ENCODE measurements at places on chromosomes 5 and 9. TPM values are rescaled to one million over a fixed set of nuclear protein-coding genes. Genes with fewer than 3 reads are reported as not detected.

DNA sequence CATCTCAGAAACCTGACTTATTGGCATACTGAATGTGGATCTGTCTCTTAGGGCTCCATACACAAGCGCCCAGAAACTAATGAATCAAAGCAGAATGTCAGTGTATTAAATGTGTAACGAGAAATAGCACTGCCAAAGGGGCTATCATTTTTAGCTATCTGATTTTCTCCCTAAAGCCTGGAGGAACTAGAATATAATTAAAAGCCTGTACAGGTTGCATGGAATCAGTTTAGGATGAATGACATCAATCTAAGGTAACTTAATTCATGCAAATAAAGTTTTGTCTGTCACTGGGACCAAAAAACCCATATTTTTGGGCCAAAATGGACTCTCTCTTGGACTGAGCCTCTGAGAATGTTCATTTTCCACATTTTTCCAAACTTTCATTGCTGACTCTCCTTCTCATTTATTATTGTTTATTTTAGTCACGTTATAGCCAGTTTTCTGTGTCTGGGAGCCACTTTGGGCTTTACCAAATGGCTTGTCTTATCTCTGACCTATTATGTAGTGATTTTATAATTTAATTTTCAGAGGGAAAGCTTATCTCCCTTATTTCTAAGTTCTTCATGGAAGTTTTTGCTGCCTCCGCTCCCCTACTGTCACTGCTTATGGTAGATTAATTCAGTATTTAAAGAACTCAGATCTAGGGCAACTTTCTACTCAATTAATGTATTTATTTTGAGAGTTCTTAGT, 47.0 kb downstream of the PRR16 start:
- no peak for DNase-seq

DNA sequence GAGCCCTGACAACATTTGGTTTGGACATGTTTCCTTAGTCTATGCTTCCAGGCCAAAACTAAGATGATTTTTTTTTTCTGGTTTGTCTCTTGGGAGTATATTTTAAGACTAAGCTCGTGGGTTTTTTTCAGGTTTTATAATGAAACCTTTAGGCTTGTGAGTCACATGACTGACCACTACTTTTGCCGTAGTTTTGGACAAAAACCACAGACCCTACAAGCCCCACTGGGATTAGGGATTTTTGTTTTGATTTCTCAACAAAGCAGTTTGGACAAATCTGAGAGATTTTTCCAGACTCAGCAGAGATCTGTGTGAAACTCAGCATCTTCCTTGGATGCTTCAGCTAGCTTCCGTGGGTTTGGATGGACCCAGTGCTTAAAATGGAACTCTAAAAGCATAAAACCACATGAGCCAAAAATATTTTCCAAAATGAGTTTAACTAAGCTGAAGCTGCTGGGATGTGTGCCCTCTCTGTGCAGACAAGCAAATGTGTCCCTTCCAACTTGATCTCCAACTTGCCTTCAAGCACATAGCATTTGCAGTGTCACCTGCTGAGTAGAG, 70.3 kb upstream of the SMIM15 start:
- peak; percentile 14 for DNase-seq

DNA sequence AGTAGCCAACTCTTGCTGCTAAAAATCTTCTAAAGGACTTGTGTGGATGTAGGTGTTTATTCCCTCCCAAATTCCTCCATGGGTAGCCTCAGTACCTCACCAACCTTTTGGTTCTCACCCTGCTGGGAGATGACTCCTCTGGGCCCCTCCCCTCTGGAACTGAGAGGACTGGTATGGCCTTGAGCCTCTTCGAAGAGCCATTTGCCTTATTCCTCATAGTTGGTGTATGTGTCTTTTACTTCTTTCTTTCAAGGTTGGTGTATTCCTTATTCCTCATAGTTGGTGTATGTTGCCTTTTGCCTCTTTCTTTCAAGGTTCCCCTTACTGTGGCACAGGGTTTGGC, 48.3 kb downstream of the GNAQ start:
- DNase-seq, result no peak

The CATSPER3 gene
- total RNA-seq, result not detected
